ENCODE measurements at places on chromosomes 16 and 17. TPM values are rescaled to one million over a fixed set of nuclear protein-coding genes. Genes with fewer than 3 reads are reported as not detected.

Gene TSPOAP1
- total RNA-seq = 11.4 TPM

Gene ZG16
- total RNA-seq = not detected

DNA sequence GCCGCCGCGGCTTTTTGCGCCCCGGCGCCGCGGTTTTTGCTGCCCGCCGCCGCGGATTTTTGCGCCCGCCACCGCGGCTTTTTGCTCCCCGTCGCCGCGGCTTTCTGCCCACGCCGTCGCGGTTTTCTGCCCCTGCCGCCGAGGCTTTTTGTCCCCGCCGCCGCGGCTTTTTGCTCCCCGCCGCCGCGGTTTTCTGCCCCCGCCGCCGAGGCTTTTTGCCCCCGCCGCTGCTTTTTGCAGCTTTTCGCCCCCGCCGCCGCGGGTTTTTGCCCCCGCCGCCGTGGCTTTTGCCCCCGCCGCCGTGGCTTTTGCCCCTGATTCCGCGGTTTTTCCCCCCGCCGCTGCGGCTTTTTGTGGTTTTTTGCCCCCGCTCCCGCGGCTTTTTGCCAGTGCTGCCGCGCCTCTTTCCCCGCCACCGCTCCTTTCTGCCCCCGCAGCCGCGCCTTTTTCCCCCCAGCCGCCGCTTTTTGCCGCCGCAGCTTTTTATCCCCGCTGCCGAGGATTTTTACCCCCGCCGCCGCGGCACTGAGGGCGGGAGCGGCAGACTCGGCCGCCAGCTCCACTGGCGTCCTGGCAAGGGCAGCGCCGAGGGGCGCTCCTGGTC lies 518.6 kb upstream of the WSB1 start:
- DNase-seq = no peak

DNA sequence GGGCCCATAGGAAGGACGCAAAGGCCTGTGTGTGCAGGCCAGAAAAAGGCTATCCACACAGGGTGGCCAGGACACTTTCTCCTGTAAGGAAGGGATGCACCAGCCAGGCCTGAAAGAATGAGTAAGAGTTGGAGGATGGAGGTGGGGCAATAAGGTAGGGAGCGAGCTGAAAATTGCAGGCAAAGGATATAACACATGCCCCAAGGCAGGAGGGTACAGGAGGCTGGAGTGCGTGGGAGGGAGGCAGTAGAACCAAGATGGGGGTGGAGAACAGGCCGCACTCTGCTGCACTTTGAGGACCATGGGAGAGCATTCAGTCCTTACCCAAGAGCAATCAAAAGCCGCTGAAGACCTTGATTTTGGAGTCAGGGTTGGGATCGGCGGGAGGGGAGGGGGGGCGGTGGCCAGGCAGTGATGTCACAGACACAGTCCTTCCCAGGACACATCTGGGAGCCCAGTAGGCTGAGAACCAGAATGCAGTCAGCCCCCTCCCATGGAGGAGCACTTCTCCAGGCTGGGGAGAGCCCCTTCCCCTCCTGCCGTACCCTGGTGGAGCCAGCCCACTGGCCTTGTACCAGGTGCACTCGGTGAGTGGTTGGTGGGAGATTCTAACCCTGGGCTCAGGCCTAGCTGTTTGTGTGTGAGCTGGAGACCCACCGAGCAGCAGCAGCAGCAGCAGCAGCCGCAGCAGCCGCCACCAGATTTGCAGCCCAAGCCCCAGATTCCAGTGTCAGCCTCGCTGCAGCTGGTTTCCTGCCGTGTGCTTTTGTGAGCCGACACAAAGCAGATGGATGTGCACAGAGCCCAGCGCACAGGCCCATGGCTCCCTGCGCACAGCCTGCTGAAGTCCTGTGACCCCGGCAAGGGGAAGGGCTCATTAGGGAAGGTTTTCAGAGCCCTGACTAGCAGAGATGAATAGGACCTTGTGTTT lies 17.5 kb downstream of the ANKRD40 start:
- no peak for DNase-seq

DNA sequence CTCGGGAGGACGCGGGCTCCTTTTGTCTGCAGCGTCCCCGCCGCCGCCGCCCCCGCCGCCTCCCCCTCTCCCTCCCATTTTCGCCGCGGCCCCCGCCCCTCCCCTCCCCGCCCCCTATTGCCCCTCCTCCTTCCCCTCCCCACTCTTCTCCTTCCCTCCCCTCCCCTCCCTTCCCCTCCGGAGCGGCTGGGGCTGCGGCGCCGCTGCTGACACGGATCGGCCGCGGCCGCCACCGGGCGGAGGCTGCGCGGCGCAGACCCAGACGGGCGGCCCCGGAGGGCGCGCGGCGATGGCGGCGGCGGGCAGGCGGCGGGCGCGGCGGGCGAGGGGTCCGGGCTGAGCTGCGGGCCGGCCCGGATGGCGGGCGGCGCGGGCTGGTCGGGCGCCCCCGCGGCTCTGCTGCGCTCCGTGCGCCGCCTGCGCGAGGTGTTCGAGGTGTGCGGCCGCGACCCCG lies at the start of gene RAB11FIP4:
RAB11FIP4 (plus strand) TSS at position 180 of the 454 bp plus-strand sequence; CDS start at position 358, 178 bp downstream.
- DNase-seq = no peak

GRCh38 chr16:15510992-15511391 lies 76.6 kb downstream of the BMERB1 start:
- no peak for DNase-seq

- DNase-seq = no peak
Measured at GRCh38 chr17:82217530-82218204, 5.0 kb upstream of the CCDC57 start.

Gene CYGB
- total RNA-seq = 40.2 TPM

- DNase-seq = no peak
Measured at GRCh38 chr17:76844846-76845245, 23.4 kb upstream of the MGAT5B start.

DNA sequence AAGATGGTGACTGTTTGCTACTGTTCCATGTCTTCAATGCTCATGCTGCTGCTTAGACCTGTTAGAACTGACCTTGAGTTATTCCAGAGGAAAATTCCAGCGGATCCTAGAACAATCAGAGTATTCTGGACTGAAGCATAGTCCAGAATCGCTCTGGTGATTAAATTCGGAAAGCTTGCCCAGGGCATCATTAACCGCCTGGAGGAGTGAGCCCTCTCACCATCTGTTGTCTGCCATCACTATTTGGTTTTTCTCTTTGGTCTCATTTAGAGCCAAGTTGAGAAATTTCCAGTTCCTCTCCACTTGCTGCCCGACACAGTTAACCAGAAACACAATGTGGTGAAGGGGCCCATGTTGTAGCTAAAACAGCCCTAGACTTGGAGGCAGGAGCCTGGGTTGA lies 104.1 kb downstream of the BMERB1 start:
- no peak for DNase-seq

DNA sequence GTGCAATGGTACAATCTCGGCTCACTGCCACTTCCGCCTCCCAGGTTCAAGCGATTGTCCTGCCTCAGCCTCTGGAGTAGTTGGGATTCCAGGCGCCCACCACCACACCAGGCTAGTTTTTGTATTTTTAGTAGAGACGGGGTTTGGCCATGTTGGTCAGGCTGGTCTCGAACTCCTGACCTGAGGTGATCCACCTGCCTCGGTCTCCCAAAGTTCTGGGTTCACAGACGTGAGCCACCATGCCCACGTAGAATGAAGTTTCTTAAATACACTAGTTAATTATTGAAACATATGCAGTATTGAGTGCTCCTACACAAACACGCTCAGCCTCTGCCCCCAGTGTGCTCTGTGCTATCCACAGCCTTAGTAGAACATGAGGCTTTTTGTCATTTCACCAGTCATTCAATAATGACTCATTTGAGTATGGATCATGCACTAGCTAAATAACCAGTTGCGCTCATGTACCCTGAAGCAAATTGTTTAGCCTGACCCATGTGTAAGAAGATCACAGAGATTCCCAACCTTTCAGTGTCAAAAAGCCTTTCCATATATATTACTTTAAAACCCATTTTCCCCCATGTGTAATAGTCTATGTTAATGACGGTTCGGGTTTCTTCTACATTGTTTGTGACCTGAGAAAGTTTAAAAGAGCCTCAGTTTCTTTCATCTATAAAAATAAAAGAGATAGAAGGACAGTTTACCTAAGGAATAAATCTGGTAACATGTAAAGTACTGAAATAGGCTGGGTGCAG lies 49.7 kb downstream of the TUBD1 start:
- DNase-seq = peak; percentile 28

DNA sequence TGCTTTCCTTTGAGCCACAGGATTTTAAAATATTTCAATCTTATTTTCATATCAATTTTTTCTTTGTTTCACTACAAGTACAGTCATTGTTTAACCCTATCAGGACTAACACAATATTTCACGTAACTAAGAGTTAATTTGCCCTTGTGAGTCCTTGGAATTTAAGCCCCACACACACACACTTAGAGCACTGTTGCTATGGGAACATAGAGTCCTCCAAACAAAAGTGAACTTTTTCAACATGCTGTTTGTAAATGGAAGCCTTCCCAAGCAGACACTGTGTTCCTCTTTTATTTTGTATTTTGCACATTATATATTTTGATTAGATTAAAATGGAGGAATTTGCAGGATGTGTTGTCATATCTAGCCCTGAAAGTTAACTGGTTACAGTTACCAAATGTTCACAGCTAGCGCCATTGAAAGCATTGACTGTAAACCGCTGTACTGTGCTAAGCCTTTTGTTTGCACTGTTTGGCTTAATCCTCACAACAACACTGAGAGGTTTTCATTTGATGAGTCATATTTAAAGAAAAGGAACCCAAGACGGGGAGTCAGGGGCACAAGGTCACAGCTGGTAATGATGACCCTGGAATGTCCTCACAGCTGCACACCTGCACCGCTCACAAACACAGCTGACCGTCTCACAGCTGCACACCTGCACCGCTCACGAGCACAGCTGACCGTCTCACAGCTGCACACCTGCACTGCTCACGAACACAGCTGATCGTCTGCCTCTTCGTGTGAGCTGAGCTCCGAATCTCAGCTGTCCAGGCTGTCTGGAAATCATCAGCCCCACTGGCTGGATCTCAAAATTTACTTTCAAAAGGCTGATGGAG lies 6.3 kb downstream of the HSBP1 start:
- DNase-seq = peak; percentile 36

DNA sequence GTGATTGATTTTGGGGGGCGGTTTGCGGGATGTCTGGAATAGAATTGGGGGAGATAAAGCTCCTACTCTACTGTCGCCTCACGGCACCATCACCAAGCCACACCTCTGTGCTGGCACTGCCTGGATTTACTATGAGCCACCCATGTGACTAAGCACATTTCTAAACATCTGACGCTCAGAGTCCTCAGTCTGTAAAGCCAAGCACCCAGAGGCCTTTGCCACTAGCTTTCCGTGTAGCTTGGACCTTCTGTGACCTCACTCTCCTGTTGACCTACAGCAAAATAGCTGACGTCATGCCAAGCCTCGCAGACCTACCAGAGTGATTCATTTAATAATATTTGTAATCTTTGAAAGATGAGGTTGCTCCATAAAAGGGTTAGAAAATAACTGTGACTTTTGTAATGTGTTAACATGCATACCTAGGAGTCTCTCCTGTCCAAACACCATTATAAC lies 38.5 kb upstream of the MYOCD start:
- DNase-seq = peak; percentile 24

DNA sequence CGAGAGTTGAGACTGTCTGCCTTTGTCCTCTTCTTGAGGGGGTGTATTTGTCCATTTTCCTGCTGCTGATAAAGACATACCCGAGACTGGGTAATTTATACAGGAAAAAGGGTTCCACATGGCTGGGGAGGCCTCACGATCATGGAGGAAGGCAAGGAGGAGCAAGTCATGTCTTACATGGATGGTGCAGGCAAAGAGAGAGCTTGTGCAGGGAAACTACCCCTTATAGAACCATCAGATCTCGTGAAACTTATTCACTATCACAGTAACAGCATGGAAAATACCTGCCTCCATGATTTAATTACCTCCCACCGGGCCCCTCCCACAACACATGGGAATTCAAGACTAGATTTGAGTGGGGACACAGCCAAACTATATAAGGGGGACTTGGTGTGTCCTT lies 338.2 kb upstream of the TNRC6C start:
- no peak for DNase-seq

DNA sequence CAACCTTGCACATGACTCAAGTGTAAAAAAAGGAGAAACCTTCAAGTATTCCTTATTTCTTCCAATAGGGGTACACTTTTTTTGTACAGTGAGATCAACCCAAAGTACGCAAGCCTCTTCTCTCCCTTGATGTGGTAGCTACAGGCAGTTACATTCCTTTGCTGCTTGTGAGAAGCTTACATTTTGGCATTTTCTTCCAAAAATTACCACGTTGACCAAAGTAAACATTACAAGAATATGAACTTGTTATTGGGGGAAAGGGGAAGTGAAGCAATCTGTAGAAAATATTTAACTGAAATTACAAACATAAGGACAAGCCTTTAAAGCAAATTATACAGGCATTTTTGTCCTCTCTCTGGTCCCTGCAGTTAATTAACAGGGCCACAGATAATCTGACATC lies 97.0 kb upstream of the TOB1 start:
- no peak for DNase-seq

GRCh38 chr17:9177212-9177611 lies 155.9 kb downstream of the NTN1 start:
- DNase-seq = peak; percentile 56

GRCh38 chr17:49694847-49695697 lies 12.7 kb downstream of the SLC35B1 start:
- peak; percentile 65 for DNase-seq

DNA sequence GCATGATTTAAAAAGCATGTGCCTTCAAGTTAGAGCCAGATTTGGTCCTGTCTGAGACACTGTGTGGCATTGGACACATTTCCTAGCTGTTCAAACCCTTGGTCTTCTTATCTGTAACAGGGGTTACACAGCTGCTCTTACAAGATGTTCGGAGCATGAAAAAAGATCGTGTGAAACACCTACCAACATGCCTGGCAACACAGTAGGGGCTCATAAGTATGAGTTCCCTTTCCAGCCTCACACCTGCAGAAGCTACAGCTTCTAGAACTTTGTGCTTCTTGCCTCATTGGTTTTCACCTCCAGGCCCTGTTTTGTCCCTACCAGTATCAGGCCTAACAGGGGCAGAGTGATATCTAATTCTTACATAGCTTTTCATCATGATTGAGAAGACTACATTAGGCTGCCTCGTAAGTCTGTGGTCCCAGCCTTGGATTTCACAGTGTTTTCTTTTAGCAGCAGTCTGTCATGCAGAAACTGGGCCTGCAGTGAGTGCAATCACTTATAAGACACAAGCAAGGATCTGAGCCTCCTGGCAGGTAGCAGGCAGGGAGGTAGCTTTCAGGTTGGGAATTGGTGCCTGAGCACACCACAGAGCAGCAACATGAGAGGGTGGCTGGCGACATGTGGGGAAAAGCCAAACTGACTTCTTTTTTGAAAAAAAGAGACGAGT lies 78.8 kb downstream of the CCDC182 start:
- no peak for DNase-seq

DNA sequence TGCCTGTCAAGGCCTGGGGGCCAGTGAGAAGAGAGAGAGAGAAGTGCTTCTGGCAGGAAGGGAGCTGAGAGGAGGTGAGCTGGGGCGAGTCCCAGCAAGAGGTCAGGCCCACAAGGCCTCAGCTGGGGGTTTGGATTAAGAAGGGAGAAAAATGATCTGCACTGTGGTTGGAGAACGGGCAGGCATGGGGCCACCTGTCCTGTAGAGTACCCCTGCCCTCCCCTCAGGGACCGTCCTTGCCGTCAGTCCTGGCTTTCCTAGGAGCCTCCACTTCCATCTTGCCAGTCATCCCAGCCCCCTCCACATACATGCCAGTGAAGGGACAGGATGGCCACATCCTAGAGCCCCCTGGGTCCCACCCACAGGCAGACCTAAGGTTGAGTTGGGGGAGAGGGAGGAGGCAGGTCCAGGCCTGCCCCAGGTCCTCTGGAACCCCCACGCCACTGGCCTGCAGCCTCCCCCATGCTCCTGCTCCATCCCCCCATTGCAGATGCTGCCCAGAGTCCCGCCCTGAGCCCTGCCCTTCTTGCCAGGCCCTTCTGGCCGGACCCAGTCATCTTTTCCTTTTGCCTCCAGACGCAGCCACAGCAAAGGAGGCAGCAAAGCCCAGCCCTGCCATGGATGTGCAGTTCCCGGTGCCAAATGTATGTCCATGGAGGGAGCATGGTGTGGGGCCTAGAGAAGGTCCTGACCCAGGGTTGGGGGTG lies 18.9 kb downstream of the KATNB1 start:
- no peak for DNase-seq

Data from tibial nerve (tissue), 4 donors.